ENCODE measurements at places on chromosomes 1 and 21. TPM values are rescaled to one million over a fixed set of nuclear protein-coding genes. Genes with fewer than 3 reads are reported as not detected.

Gene CFAP74
- not detected for total RNA-seq

Gene CD1B
- total RNA-seq: not detected

Gene C8B
- total RNA-seq: not detected

Gene CHODL
- total RNA-seq: not detected

Gene SPAG17
- not detected for total RNA-seq

Gene SLAMF8
- 0.53 TPM for total RNA-seq

Gene CTSS
- 72.4 TPM for total RNA-seq

Gene RRP1
- total RNA-seq: 30.8 TPM

Gene ANGPTL3
- not detected for total RNA-seq

Gene TMPRSS2
- not detected for total RNA-seq

Gene RAD54L
- total RNA-seq: 2.0 TPM

Gene FNDC5
- total RNA-seq: not detected

Gene IFNLR1
- total RNA-seq: 4.2 TPM

Gene ADAMTS4
- total RNA-seq: 1.6 TPM

Gene VWA5B1
- total RNA-seq: 0.14 TPM
